ENCODE measurements at places on chromosomes 1 and 21. TPM values are rescaled to one million over a fixed set of nuclear protein-coding genes. Genes with fewer than 3 reads are reported as not detected.

Gene C1orf53
- total RNA-seq: 0.89 TPM

Gene KCTD3
- 51.7 TPM for total RNA-seq

Gene E2F2
- total RNA-seq: 8.1 TPM

Gene DPYD
- 21.7 TPM for total RNA-seq

Gene SELENOF
- total RNA-seq: 144 TPM

Gene AMY2B
- total RNA-seq: 20.8 TPM

DNA sequence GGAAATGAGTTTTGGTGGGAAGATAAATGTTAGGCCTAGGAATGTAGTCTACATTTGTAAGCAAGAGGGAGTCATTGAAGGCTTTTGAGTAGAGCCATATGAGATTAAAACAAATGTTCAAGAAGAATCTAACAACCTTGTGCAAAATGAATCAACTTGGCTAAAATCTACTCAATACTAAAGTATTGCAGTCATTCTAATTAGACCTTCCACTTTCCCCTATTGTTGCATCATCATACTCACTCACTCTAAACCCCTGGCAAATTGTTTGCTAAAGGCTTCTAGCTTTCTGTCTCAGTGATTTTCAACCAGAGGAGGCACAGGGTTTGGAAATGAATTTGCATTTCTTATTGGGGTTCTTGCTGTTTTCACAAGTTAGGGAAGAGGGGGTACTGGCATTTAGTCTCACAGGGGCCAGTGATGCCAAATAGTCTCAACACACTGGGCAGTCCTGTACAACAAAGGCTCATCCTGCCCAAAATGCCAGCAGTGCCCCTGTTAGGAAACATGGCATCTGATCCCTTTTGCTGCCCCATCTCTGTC lies 85.3 kb downstream of the SEC16B start:
- DNase-seq: no peak

- DNase-seq: no peak
These were observed 23.9 kb downstream of the SLC2A1 start for GRCh38 chr1:42934541-42935312.

DNA sequence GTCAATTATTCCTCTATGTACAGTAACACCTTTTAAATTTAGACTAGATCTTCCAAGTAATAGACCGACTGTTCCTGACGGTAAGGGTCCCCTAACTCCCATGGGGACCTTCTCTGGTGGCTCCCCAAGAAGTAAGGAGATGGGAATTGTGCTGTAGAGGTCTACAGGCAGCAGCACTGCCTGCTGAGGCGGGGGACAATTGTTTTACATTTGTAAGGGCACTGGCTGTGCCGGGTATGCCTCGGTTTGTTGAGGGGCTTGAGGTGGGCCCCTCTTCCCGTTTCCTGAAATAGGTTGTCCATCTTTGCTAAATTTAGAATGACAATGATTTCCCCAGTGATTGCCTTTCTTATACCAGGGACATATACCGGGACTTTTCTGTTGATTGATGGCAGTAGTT lies 13.1 kb upstream of the L1TD1 start:
- DNase-seq: no peak

GRCh38 chr1:37795340-37796125 lies 1.9 kb downstream of the MANEAL start:
- peak; percentile 21 for DNase-seq

All from skin of body (tissue), 3 donors.